ENCODE measurements at places on chromosomes 2 and 18.

DNA sequence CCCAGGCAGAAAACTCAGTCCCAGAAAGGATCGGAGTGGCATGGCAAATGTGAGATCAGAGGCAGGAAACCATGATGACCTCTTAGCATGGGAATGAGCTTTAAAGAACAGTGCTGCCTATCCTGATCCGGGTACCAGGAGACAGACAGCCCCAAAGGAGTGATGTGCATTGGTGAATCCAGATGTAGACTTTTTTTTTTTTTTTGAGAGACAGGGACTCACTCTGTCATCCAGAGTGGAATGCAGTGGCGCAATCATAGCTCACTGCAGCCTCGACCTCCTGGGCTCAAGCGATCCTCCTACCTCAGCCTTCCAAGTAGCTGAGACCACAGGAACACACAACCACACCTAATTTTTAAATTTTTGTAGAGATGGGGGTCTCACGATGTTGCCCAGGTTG, 122.7 kb downstream of the VAPA start:
- no peak for DNase-seq

- DNase-seq: no peak
These were observed 583.0 kb downstream of the THSD7B start for GRCh38 chr2:137348301-137348700.

GRCh38 chr18:70418546-70419311, 129.9 kb downstream of the SOCS6 start:
- no peak for DNase-seq

DNA sequence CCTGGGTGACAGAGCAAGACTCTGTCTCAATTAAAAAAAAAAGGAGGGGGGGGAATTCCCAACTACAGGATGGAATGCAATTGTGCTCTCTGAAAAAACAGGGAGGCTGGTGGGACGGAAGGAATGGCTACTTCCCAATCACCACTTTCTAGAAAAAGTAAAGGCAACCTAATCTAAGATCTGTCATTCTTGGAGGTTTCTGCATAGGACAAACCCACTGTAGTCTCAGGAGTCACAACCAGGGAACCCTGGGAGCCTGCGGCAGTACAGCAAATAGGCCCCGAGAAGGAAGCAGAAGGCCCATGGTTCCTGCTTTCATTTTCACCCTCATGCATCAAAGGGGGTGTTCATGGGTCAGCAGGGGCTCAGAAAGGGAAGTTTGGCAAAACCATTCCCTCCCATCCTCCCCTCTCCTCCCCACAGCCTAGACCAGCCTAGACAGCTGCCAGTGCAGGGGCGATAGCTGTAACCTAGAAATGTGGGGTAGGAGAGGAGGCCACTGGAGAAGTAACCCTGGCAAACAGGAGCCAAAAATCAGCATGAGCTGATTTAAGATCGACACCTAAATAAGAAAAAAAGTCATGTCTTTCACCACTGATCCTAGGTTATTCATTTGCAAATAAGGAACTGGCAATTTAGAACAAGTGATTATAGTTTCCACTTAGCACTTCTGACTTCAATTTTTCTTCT, 48.0 kb downstream of the TRABD2A start:
- DNase-seq: no peak

DNA sequence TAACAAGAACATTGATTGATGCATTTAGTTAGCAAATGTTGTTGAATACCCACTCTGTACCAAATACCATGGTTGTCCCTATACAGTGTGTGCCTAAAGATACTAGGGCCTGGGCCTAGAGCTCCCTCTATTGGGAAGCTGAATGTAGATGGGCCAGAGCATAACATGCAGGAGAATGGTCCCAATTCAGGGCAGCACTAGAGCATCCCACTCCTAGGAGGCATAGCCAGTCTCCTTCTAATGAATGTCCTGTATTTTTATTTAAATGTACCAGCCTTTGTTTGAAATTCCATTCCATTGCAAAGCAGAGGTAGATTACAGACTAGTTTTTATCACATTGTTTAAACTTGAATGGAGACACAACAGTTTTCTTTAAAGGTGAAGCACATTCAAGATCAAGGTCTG, 90.6 kb downstream of the FEZ2 start:
- DNase-seq: no peak

GRCh38 chr2:77521931-77522470, at the start of gene LRRTM4:
LRRTM4 (minus strand) TSS chr2:77522376.
- no peak for DNase-seq

GRCh38 chr2:2892892-2893291, 484.7 kb downstream of the EIPR1 start:
- no peak for DNase-seq

GRCh38 chr2:237566401-237567235, at the start of gene PRLH:
PRLH (plus strand) TSS chr2:237566574; CDS start chr2:237566574, 0 bp downstream.
- no peak for DNase-seq

- no peak for DNase-seq
These were observed 97.7 kb downstream of the ALPK2 start for GRCh38 chr18:58531236-58531635.

DNA sequence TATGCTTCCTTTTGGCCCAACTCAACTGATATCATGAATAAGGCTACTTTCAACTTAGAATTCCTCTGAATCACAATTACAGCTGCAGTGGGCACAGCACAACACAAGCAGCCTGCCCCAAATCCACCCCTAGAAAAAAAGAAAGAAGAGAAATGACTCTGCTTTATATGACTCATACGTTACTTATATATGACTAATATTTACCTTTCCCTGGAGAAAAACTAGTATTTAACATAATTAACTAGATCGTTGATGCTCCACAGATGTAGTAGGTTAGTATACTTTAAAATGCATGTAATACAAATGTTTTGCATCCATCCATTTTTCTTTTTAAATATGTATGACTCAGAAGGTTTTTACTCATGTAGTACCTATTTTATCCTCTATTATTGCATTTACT, 133.3 kb upstream of the UNC80 start:
- DNase-seq: no peak

DNA sequence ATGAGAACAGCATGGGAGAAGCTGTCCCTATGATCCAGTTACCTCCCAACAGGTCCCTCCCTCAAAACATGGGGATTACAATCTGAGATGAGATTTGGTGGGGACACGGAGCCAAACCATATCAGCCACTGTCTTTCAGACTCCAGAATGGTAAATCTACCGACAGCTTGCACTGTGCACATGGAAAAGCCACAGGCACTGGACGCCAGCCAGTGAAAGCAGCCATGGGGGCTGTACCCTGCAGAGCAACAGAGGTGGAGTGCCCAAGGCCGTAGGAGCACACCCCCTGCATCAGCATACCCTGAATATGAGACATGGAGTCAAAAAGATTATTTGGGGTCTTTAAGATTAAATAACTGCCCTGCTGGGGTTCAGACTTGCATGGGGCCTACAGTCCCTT, 218.4 kb downstream of the PDE1A start:
- DNase-seq: no peak

GRCh38 chr2:226995625-226996041, 159.8 kb downstream of the RHBDD1 start:
- DNase-seq: no peak

GRCh38 chr2:198084156-198084555, 279.8 kb downstream of the PLCL1 start:
- DNase-seq: no peak

DNA sequence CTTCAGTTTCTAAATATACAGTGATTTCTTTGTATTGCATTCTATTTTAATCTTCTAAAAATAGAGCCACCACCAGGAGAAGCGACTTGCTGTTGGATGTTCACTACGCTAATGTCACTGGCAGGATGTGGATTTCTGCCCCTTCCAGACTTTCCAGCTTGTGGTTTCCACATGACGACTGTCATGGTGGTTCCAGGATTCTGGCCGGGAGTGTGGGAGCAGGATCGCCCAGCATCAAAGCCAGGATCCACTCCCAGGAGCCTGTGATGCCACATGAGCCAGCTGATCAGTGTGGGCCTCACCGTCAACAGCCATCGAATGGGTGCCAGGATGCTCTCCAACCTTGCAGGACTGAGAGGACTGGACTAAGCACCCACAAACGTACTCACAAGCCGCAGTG, 148.8 kb downstream of the HDAC4 start:
- no peak for DNase-seq

DNA sequence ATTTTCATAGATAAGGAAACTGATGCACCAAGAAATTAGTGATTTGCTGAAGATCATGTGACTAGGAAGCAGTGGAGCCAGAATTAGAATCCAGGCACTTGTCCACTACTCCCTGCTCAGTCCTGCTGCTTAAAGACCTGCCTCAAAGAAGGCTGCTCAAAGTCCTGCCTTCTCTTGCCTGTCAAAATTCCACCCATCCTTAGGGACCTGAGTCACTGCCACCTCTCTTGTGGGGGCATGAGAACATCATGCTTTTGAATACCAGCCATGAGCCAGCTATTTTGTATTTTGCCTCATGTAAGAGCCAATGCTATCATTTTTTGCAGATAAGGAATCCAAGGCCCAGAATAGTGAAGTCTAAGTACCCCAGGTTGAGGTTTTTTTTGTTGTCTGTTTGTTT, 47.1 kb downstream of the DDX1 start:
- DNase-seq: no peak

- no peak for DNase-seq
These were observed 223.5 kb downstream of the EIPR1 start for GRCh38 chr2:3154146-3154545.

GRCh38 chr2:240819858-240820606, at the start of gene KIF1A:
KIF1A (minus strand) TSS chr2:240820219; CDS start chr2:240797752, 22,467 bp downstream.
- no peak for DNase-seq

GRCh38 chr2:171763602-171764001, 76.3 kb downstream of the DYNC1I2 start:
- no peak for DNase-seq

- no peak for DNase-seq
These were observed 23.4 kb upstream of the ITGA6 start for GRCh38 chr2:172403881-172404468.

GRCh38 chr2:177204417-177204816, 8.2 kb upstream of the HNRNPA3 start:
- no peak for DNase-seq

DNA sequence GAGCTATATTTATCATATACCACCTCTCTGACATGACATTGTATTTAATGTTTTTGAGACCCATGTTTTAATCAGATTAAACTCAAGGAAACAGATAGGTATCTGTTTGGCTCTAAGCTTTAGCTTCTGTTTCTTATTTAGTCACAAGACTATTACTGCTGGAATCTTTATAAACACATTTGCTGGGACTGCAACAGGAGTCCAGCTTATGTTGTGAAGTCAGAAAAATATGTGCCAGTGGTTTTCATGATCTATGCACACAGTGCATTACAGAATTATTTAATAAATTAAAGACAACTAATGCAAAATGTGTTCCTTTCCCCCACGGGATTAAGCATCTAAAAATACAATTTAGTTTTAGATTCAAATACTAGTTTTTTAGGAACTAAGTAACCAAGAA, 338.9 kb downstream of the ZEB2 start:
- no peak for DNase-seq

- DNase-seq: no peak
These were observed 131.4 kb downstream of the KCNS3 start for GRCh38 chr2:18009891-18010290.

DNA sequence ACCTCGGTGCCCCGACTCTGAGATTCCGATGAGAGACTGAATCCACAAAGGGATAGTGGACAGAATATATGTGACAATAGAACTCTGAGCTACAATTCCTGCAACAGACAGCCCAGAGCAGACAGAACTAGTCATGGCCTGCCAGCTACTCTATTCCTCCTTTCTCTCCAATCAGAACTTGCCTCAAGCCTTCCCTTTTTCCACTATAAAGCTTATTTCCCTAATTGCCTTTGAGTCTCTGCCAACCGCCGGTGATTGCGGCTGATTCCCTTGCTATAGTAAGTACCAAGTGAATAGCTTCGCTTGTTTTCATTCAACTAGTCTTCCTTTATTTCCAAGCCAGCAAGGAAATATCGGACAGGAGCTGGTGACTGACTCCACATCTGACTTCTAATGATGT, 96.8 kb downstream of the DSC3 start:
- DNase-seq: no peak

DNA sequence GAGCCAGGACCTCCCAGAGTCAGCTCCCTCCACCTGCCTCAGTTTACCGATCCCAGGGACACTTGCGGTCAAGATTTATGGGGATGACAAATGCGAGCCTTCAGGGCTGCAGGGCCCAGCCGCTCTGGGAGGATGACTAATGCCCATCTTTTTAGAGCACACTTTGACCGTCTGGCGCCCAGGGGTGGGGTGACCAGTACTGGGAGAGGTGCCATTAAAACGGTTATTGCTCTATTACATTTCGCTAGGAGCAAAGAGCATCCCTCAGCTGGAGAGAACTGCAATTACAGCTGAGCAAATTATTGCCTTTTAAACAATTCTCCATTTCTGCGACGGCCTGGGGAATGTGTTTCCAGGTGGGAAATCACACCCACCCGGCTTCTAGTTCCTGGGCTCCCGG, 42.6 kb upstream of the HPCAL1 start:
- DNase-seq: no peak

GRCh38 chr2:22944143-22944542, 440.8 kb upstream of the KLHL29 start:
- DNase-seq: no peak

GRCh38 chr18:9949315-9949714, 35.5 kb downstream of the VAPA start:
- DNase-seq: no peak

DNA sequence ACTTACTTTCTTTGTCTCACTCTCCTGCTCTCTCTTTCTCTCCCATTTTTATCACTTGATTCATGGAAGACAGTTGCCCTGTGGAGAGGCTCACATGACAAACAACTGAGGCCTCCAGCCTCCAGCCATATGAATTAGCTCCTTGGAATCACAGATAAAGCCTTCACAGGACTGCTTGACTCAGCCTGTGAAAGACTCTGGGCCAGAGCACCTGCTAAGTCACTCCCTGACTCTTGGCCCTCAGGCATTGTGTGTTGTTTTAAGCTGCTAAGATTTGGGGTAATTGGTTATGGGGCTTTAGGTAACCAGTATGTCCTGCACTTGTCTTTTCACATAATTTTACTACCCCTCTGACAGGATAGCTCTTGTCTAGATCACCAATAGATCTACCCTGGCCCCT, 334.9 kb downstream of the SOX11 start:
- no peak for DNase-seq

GRCh38 chr2:232901736-232902578, 31.9 kb downstream of the SNORC start:
- no peak for DNase-seq

GRCh38 chr2:222025881-222026271, 272.9 kb downstream of the PAX3 start:
- no peak for DNase-seq

GRCh38 chr2:94995553-94996304, 29.8 kb upstream of the MAL start:
- DNase-seq: no peak

All from stimulated activated CD8-positive, alpha-beta memory T cell treated with anti-CD3 and anti-CD28 coated beads, Interleukin-2, amount 100 ng/mL, for 1 hour (primary cell).